ENCODE measurements at places on chromosomes 6 and 20.

DNA sequence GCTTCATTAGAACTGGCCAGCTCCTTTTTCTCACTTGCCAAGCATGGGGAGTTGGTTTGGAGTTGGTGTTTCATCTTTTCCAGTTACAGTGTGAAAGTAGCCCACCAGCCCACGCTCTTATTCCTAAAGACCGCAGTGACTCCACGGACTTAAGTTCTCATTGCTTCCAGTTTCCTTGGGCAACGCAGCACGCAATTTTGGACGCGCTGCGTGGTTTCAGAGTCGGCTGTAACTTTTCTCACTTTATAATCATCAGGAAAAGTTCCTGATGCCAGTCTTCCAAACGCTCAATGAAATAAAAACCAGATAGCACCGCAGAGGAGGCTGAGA lies 381 bp upstream of the PEX7 start:
- DNase-seq = peak; percentile 3

GRCh38 chr20:8967641-8968245 lies 101.1 kb upstream of the PLCB4 start:
- DNase-seq = no peak

DNA sequence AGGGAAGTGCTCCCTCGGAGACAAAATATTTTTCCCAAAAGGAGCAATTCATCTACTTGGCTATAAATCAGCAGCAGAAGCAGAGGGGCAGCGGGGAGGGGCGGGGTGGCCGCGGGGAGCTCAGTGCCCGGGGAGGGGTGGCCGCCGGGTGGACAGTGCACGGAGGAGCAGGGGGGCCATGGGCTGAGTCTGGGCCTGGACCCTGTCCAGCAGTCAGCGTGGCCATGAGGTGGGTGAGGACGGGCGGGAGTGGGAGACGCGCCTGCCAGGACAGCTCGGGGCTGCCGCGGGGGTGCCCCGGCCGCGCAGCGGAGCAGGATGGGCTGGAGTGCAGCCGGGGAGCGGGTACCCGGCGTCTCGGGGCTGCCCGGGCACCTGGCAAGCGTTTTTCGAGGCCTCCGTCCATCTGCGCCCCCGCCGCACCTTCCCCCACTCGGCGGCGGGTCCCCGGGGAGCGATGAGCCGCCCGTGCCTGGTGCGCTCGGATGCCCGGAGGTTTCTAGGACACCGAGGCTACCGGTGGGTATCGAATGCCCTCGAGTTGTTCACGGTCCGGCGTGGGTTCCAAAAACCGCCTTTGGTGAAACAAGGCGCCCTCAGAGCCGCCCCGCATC lies 229.5 kb downstream of the THBS2 start:
- no peak for DNase-seq

- DNase-seq = no peak
Measured at GRCh38 chr20:1122388-1123315, 4.2 kb downstream of the PSMF1 start.

DNA sequence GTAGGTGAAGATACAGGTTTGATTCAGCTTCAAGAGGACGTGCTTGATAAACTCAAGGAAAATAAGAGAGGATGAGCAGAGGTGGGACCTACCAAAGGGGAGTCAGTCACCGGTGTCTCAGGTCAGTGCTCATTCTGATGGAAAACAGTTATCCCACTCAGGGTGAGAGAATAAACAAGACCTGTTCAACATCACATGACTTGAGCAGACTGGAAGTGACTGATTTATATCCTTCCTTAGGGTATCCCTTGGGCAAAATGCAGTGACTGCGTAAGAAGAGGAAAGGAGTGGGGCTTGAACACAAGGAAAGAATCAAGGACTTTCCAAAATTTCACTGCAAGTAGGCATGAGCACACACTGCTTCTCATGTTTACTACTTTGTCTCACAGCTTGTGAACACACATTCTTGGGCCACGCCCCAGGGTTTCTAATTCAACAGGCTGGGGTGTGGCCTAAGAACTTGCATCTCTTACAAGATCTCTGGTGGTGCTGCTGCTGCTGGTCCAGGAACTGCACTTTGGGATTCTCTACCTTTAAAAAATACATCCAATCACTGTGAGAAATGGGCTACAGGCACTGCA lies 11.6 kb downstream of the CST3 start:
- DNase-seq = no peak

Measured in stimulated activated CD4-positive, alpha-beta T cell treated with anti-CD3 and anti-CD28 coated beads, Interleukin-4, amount 100 ng/mL, for 4 hours (primary cell).